HCT116 (cell line): ENCODE measurements at places on chromosomes 5 and 9. TPM values are rescaled to one million over a fixed set of nuclear protein-coding genes. Genes with fewer than 3 reads are reported as not detected.

The SAXO1 gene
- total RNA-seq: not detected

The CORO2A gene
- total RNA-seq: 5.7 TPM

The FGF18 gene
- 0.96 TPM for total RNA-seq

The GNPDA1 gene
- 45.6 TPM for total RNA-seq

The F12 gene
- total RNA-seq: 30.0 TPM

The HMMR gene
- 54.9 TPM for total RNA-seq

The MOB3B gene
- total RNA-seq: 1.2 TPM

The TAF11L5 gene
- not detected for total RNA-seq

The STX17 gene
- 24.6 TPM for total RNA-seq

The TMEM232 gene
- 1.2 TPM for total RNA-seq

The SH3GLB2 gene
- 87.9 TPM for total RNA-seq

The TICAM2 gene
- total RNA-seq: 2.9 TPM

The OR1N1 gene
- not detected for total RNA-seq

The IL4 gene
- not detected for total RNA-seq

The SLC22A4 gene
- 0.59 TPM for total RNA-seq

The EGFLAM gene
- total RNA-seq: not detected

The ECM2 gene
- not detected for total RNA-seq

The BARHL1 gene
- not detected for total RNA-seq

The C5orf52 gene
- not detected for total RNA-seq

The ALDH1A1 gene
- 0.44 TPM for total RNA-seq

The PCDHB6 gene
- not detected for total RNA-seq

The ZNF462 gene
- 18.1 TPM for total RNA-seq

The SUSD3 gene
- 11.3 TPM for total RNA-seq

The DIPK1B gene
- 15.6 TPM for total RNA-seq

The SKIC3 gene
- 35.1 TPM for total RNA-seq

The RNF183 gene
- 0.12 TPM for total RNA-seq

The SLIT3 gene
- 0.10 TPM for total RNA-seq

The GPR150 gene
- total RNA-seq: not detected

The IFNK gene
- not detected for total RNA-seq

The SLC34A3 gene
- 0.15 TPM for total RNA-seq

The SEMA5A gene
- 0.02 TPM for total RNA-seq

The ADAMTS12 gene
- 0.05 TPM for total RNA-seq
